CD4-positive, alpha-beta T cell treated with Interleukin-6 for 4 hours (primary cell): ENCODE measurements at places on chromosomes 12 and 14.
A peak's percentile ranks its signal among the peaks of the same experiment; 100 is the strongest.

DNA sequence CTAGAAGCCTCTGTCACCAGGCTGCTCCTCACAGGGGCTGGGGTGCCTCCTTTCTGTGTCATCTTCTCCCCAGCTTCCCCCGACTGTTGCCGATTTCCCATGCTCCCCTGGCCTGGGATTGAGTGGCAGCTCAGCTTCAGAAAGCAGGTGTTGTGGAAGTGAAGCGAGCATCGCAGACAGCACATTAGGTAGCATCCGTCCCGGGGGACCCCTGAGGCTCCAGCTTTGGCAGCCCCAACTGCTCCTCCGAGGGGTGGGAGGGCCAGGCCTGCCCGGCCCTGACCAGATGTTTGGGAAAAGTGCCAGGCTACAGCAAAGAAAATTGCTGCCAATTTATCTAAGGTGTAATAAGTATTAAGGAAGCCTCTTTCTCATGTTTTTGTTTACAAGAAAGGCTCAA, 1045.6 kb downstream of the BCL11B start:
- DNase-seq = no peak

- peak; percentile 53 for DNase-seq
These were observed 6.4 kb downstream of the ITGB7 start for GRCh38 chr12:53200458-53201176.

- peak; percentile 70 for DNase-seq
These were observed 31.2 kb upstream of the FOS start for GRCh38 chr14:75247286-75247922.

DNA sequence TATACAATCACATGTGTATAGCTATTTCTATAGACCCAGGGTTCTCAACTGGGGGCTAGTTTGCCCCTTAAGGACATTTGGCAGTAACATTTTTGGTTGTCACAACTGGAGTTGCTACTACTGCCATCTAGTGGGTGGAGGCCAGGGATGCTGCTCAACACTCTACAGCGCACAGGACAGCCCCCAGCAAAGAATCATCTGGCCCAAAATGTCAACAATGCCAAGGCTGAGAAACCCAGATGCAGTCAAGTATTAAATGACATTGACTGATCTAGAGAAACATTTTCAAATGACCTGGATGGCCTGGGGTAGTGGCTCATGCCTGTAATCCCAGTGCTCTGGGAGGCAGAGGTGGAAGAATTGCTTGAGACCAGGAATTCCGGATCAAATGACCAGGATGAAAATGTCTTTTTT, 5.8 kb downstream of the WSB2 start:
- peak; percentile 70 for DNase-seq

- DNase-seq = no peak
These were observed 185.3 kb downstream of the KIF26A start for GRCh38 chr14:104323551-104324175.

GRCh38 chr12:104357421-104357952, 53.9 kb downstream of the EID3 start:
- no peak for DNase-seq

- no peak for DNase-seq
These were observed 67.2 kb downstream of the TBC1D30 start for GRCh38 chr12:64891629-64892028.

DNA sequence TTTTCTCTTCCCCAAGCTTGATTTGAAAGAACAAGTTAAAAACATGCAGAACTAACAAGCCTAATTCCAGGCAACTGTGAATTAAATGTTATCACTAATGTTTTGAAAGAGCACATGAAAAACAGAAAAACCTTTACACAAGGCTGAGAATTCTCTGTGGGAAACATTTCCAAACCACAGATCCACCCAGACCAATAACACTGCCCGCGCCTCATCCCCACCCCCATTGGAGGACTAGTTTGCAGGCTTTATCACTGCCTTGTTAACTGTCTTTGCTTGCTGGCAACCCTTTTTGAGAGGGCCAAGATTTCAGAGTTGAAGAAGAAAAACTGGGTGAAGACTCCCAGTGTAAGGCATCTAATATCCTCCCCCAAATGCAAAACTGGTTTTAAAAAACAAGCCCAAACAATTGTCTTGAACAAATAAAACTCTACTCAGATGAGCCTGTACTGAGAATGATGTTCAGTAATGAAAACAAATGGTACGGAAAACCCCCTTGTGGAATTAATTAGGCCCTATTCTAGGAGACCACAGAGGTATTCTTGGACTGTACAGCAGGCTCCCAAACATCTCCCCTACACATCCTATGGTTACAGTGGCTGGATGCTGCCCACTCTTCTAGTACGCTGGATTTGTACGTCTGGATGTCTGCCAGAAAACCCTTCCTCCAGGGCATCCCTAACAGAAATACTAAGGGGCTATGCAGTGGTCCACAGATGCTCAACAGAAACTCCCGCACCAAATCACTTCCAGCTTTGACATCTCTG, 5.8 kb downstream of the MAX start:
- DNase-seq = no peak

DNA sequence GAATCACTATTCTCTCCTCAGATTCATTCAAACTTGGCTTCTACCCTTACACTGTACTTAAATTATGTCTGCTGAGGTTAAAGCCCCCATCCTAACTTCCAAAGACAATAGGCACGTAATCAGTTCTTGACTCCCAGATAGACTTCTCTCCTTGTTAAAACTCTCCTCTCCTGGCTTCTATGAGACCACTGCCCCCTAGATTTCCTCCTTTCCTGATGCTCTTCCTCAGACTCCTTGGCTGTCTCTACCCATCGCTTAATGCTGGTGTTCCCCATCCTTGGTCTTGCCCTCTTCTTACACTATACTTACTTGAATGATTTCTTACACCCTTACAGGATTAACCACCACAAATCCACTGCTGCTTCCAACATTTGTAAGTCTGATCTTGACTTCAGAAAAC, 32.8 kb downstream of the TC2N start:
- DNase-seq = no peak

- no peak for DNase-seq
These were observed 76.0 kb downstream of the SYNE2 start for GRCh38 chr14:63928744-63929174.

DNA sequence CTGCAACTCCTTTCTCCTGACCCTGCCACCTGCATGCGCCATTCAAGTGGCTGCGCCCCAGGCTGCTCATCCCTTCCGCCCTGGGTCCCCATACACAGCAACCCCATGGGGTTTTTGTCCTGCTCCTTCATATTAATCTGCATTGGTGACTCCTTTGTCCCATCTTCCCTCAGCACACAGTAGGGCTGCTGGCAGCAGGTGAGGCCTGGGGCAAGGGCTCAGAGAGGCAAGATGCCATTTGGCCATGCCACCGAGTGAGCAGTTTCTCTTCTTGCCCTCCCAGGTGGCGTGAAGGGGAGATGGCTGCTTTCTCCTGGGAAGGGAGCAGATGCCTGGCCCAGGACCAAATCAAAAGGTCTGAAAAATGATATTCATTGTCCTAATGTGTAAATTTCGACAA, 9.1 kb downstream of the RTL1 start:
- no peak for DNase-seq

- DNase-seq = no peak
These were observed 116.1 kb downstream of the SPTSSA start for GRCh38 chr14:34345718-34346465.

- no peak for DNase-seq
These were observed 10.6 kb upstream of the LBHD2 start for GRCh38 chr14:103073367-103073875.

- DNase-seq = no peak
These were observed 9.8 kb downstream of the PRIMA1 start for GRCh38 chr14:93778453-93778852.

GRCh38 chr14:92568621-92569479, 55.3 kb downstream of the RIN3 start:
- DNase-seq = no peak

GRCh38 chr12:81077686-81078441, at the start of gene ACSS3:
Gene ACSS3 (plus strand): TSS chr12:81078079. CDS start chr12:81078121, 42 bp downstream.
- no peak for DNase-seq

DNA sequence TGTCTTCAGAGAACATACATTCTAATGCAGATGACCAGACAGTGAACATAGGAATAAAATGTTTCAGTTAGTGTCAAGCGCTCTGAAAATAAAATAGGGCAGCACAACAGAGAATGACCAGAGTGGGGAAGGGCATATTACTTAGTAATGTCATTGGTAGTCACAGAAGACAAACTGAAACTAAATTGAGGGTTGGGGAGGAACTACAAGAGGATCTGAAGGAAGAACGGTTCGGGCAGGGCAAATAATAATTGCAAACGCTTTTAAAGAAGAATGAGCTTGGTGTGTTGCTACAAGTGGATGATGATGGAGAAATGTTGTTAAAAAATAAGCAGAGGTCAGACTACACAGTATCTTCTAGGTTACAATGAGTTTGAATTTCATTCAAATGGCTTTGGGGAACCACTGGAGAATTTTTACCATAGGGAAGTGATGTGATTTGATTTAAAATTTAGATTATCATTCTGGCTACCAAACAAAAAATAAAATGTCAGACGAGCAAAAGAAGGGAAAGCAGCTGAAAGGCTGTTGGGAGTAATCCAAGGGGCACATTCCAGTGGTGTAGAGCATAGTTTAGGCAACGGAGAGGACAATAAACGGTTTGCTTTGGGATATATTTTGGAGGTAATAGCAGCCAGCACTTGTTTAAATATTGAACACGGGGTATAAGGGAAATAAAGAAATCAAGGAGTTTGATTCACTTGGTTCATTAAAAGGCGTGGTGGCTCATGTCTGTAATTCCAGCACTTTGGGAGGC, 56.3 kb upstream of the SLC6A13 start:
- DNase-seq = no peak

DNA sequence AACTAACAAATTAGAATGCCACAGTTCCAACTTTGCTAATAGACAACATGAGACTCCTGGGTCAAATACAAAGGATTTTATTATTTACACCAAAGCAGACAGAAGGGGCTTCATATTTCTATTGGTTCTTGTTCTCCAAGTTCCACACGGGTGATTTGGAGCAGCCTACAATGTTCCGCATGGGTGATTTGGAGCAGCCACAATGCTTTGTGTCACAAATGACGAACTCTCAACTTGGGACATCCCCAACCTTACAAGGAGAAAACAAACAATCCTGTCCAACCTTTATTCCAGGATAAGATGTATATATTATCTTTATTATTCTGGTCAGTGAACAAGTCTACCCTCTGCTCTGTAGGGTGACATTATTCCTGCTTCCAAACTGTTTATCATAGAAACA, 694.3 kb upstream of the MGAT4C start:
- DNase-seq = no peak

- DNase-seq = no peak
These were observed 196.2 kb downstream of the SLC38A4 start for GRCh38 chr12:46629331-46630229.

DNA sequence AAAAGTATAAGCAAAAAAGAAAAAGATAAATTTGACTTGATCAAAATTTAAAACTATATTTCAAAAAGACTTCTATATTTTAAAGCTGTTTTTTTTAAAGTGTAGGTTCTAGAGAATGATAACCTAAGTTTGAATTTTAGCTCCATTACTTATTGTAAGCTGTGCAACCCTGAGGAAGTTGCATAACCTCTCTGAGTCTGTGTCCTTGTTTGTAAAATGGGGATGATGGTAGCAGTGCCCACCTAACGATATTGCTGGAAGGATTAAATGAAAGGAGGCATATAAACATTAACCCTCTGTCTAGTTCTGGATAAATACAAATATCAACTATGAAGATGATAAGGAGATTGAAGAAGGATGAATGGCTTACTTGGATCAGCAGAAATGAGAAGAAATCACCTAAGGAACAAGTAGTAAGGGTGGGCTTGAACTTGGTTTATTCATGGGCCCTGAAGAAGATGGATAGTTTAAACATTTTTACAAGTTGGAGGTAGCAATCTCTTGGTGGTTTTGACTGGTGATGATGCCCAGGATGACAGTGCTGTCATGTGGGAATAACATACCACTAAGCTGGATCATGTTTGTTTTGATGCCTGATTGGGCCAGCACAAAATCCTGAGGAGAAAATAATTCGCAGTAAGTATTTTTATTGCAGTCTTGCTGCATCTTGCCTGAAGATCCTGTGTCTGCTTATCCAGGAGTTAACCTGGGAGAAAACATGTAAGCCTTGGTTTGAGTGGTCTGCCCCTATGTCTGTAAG, 35.0 kb downstream of the TXNRD1 start:
- DNase-seq = no peak

- DNase-seq = no peak
These were observed 3.4 kb downstream of the HSD17B6 start for GRCh38 chr12:56766535-56766934.

GRCh38 chr14:93173943-93174395, 10.7 kb downstream of the MOAP1 start:
- DNase-seq = no peak

DNA sequence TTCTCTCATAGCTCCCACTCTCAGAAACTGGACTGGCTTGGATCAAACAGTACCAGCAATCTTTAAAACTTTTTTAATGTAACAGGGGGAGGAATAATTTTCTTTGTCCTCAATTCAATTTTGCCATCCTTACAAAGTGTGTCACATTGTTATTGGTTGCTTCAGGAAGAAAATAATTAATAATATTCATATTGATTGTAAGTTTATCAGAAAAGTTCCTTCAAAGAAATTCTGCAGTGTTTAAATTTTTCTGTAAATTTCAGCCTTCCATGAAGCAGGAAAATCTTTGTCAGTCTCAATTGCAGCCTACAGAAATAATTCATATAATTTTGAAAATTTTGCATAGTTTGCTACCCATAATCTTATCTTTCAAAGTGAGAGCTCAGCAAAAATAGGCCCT, 1119.1 kb upstream of the ATXN7L3B start:
- no peak for DNase-seq

GRCh38 chr14:96803958-96804357, 6.8 kb downstream of the VRK1 start:
- no peak for DNase-seq

DNA sequence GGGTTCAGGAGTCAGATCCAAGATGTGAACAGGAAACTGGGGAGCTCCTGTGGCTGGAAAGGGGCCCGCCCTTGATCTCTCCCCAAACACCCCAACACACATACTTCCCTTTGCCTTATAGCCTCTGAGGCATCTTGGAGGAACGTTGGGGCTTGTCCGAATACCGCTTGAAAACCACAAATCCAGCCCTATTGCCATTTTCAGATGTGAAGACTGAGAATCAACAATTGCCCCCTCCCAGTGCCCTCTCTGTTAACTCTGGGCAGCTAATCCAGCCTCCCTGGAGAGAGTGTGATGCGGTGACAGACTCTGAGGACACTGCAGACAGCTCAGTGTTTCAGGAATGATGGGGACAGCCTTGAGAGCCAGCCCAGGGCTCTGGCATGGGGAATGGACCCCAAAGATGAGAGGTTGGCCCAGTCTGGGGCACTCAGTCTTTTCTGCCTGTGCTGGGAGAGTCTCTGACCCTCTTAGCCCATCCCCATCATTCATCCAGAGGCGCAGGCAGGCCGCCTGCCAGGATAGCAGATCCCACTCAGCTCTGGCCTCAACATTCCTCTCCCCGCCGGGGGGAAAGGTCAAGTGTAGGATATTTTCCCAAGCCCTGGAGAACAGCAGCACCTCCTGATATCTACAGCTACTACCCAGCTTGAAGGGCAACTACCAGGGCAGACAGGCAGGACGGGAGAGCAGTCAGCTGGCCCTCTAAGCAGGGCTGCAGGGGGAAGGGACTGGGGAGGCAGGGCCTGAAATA, 24.6 kb upstream of the LTBP2 start:
- DNase-seq = no peak
